ENCODE measurements at places on chromosomes 2 and 18.

DNA sequence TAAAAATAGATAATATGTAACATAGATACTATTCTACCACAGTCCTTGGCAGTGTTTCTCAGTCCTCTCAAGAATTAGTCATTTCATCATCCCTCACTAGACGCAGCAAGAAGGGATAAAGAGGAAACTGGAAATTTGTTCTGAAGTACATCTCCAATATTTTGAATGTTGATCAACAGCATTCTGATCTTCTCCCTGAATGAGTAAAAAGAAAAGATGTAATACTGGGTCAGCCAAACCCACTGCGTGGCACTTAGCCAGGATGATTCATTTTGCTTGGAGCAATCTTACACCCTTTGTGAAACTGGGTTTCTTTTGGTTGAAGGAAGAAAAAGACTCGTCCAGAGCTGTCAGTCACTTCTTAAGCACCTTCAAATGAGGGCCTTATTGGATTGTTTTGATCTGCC, 54.1 kb downstream of the TAF1B start:
- DNase-seq: peak; percentile 17

- no peak for DNase-seq
Observed at GRCh38 chr2:236334122-236334876, 70.1 kb upstream of the ASB18 start.

DNA sequence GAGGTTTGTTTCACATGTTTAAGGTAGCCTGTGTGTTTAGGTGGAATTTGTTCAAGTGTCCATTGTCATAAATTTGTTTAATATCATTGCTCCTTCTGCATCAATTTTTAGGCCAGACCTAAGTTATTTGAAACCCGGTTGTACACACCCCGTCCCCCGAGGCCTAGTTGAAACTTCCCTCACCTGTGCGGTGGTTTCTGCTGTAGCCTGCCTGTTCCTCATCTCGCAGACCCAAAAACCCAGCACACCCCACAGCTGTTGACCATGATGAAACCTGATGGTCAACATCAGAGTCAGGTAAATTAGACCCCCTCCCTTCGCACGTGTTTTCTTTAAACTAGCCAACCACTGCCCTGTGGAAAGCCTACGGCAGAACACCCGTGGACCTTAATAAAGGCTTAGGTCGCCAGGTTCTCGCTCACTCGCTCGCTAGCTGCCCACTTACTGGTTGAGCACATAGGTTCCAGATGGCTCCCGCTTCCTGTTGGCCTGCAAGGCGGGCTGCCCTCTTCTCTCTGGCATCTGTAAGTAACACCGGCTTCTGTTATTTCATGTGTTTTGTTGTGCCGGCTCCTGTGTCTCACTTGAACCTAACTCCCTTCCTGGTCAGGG, 64.4 kb downstream of the EML6 start:
- DNase-seq: no peak

DNA sequence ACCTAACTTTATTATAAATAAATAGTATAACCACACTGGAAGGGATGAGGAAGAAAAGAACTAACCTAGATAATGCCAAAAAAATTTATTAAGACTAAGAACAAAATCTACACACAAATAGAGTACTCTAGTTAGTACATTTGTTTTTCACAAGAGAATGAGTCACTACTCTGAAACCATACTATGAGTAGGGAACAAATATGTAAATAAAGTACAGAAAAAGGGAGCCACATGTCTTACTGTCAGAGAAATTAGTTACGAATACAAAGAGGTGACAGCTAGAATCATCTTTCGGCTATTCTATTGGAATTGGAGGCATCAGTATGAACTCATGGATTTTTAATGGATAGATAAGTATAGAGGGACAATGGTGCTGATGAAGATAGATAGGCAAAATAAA, 150.5 kb downstream of the COPS8 start:
- DNase-seq: no peak

- no peak for DNase-seq
Observed at GRCh38 chr2:133862400-133862977, 294.2 kb upstream of the NCKAP5 start.

- DNase-seq: no peak
Observed at GRCh38 chr2:18924886-18925285, 335.5 kb upstream of the NT5C1B start.

- no peak for DNase-seq
Observed at GRCh38 chr2:241483305-241483704, 25.1 kb downstream of the STK25 start.

- DNase-seq: no peak
Observed at GRCh38 chr2:28394997-28395333, 2.3 kb downstream of the FOSL2 start.

DNA sequence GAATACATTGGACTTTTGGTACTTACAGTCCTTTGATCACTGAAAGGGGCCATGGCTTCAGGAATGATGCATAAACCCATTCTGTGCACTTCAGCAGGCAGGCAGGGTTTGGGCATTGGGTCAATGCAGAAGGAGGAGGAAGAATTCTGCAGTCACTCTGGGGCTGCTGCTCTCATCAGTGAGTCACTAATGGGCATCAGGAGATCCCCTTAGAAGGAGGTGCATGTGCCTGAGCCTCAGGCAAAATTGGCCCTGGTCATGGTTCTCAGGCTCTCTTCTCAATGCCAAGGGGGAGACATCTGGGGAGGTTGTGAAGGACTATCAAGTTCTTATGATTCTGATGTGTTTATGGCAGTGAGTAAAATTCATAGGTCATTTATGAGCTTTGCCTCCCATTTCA, 52.0 kb upstream of the TNP1 start:
- DNase-seq: no peak

- DNase-seq: no peak
Observed at GRCh38 chr2:230908595-230909191, 16.3 kb downstream of the GPR55 start.

DNA sequence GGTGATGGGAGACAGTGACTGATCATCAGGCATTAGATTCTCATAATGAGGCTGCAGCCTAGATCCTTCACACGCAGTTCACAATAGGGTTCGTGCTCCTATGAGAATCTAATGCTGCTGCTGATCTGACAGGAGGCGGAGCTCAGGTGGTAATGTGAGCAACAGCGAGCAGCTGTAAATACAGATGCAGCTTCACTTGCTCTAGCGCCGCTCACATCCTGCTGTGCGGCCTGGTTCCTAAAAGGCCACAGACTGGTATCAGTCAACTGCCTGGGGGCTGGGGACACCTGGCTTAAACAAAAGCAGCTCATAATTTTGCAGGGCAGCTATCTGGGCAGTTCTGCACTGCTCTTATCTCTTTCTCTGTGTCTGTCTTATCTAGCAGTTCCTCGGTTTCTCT, 20.4 kb upstream of the CD226 start:
- DNase-seq: no peak

DNA sequence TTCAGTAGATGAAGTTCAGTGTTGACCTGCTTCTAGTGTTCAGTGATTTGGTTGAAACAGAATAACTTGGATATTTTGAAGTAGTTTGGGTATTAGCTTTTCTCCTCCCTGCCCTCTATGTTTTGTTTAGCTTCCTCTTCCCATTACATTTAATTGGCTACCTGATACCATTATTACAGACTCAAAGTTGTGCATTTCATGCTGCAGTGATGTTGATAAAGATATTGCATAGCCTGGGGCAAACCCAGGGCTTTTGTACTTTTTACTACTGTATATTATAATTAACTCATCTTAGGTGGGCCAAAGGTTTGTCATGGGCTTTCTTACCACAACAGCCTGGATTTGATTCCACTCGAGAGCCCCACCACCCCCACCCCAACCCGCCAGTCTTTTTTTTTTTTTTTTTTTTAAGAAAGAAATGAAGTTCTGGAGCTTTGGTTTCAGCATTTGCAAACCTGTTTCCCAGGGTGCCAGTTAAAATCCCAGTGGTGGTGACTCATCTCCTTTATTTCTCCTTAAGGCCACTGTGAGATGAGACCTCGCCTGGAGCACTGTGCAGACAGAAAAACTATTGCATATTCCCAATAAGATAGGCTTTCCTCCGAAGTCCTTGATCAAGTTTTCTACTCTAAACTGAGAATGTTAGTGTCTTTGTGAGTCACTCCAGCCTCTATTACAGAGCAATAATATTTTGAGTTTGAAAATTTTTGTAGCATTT, 393.7 kb upstream of the FANCL start:
- DNase-seq: no peak

DNA sequence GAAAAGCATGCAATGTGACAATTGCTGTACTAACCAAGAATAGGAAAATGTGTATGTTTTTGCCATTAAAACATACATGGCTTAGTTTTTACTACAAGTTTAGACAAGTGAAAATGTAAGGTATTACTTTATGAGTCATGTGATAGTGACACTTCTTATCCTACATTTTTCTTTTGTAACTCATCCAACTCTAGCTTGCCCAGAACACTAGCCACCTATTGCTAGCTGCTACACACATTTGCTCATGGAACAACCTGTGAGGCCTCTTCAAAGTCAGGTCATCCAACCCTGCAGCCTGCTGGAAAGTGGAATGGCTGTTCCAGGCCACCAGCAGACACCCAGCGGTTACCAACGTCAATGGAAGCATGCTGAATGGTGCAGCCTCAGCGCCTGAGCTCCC, 1043.9 kb downstream of the TMEM182 start:
- no peak for DNase-seq
